Colonic mucosa (tissue), 4 donors: ENCODE measurements at places on chromosomes 12 and 14.
A peak's percentile ranks its signal among the peaks of the same experiment; 100 is the strongest.

DNA sequence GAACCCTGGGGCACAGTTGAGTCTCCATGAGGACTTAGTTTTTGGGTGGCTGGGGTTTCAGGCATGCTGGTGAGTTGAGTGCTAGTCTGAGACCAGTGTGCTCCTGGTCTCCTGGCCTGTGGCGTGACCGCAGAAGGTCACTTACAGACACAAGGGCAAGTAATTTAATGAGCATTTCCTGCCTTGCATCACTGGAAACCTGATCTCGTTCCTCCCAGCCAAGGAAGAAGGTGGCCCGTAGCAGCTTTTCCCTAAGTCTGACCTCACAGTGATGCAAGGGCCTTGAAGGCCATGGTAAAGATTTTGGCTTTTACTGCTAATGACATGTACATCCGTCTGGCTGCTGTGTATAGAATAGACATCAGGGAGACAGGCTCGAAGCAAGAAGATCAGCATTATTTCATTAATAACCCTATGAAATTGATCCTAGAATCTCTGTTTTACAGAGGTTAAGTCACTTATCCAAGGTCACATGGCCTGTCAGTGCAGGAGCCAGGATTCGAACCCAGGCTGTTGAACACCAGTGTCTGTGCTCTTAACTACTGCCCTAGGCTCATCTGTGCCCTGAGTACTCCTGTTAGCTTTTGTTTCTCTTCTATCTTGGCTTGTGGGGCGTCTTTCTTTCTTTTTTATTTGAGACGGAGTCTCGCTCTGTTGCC, 4.6 kb downstream of the TMEM120B start:
- DNase-seq = no peak

- DNase-seq = no peak
Observed at GRCh38 chr14:74605531-74606223, 6.4 kb downstream of the LTBP2 start.

DNA sequence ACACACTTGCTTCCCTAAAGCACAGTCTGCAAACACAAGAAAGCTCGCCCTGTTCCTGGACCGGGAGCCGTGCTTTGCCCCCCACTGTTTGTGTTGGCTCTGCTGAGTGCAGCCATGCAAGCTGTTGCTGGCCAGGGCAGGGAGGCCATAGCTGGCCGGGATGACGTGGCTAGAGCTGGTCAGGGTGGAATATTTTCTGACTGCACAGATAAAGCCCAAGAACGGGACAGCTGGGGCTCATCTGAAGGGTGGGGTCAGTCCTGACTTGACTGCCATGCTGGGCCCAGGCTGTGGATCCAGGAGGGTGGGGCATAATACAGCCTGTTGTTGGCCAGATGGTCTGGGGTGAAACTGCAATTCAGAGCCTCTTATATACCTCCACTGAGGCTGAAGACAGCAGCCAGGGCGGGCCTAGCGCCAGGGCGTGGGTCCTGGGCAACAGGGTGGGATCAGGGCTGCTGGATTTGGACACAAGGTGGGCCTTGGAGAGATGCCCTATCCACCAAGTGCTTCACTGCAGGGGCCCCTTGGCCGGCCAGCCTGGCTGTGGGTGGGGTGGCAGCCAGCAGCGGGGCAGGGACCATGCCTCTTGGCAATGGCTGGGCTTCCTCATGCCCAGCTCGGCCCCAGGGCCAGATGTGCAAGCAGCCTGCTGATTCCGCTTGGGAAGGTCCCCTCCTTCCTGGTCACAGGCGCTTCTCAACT, 14.8 kb downstream of the KMT5A start:
- DNase-seq = peak; percentile 48

GRCh38 chr14:76121089-76121748, 30.5 kb upstream of the GPATCH2L start:
- no peak for DNase-seq

- no peak for DNase-seq
Observed at GRCh38 chr12:67649261-67649569, 670 bp downstream of the DYRK2 start.

- no peak for DNase-seq
Observed at GRCh38 chr12:4985820-4986219, 57.9 kb upstream of the KCNA5 start.

DNA sequence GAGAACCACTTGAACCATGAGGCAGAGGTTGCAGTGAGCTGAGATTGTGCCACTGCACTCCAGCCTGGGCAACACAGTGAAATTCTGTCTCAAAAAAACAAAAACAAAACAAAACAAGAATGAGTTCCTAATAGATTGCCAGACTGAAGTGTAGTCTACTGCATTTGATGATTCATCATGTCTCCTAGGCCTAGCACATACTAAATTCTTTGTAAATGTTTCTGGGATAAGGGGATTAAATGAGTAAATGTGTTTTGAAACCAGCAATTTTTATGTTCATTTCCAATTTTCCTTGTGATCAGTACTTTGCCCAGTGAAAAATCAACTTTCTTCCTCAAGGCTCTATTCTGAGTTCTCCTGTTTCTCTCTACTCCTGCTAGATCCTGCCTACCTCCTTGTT, 2.9 kb upstream of the DYRK2 start:
- DNase-seq = no peak

DNA sequence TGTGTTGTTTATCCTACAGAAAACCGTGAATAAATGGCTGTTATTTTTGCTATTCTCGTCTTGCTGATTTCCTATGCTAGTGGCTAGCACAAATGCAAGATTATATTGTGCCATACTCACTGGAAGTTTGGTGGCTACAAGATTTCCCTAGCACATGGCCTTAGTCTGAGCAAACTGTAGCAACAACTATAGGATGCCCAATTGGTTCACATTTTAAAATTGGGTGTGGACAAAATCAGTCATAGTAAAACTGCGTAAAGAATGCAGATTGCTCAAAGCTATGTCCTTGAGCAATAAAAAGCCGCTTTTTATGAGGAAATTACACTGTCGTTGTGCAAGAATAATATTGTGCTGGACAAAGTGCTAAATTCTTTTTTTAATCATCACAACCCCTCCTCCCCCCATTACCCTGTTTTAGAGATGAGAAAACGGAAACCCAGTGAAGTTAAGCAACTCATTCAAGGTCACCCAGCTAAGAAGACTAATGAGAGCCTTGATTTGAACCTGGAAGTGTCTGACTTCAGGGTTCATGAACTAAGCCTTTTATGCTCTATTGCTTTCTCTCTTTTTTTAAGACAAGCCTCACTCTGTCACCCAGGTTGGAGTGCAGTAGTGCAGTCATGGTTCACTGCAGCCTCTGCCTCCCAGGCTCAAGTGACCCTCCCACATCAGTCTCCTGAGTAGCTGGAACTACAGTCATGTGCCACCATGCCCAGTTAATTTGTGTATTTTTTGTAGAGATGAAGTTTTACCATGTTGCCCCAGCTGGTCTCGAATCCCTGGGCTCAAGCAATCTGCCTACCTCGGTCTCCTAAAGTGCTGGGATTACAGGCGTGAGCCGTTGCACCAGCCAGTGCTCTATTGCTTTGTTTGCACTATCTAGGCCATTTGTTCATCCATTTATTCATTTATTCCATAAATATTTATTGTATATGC, 73.6 kb downstream of the SRGAP1 start:
- peak; percentile 38 for DNase-seq

GRCh38 chr14:103188810-103189480, 65.7 kb downstream of the TNFAIP2 start:
- peak; percentile 45 for DNase-seq

DNA sequence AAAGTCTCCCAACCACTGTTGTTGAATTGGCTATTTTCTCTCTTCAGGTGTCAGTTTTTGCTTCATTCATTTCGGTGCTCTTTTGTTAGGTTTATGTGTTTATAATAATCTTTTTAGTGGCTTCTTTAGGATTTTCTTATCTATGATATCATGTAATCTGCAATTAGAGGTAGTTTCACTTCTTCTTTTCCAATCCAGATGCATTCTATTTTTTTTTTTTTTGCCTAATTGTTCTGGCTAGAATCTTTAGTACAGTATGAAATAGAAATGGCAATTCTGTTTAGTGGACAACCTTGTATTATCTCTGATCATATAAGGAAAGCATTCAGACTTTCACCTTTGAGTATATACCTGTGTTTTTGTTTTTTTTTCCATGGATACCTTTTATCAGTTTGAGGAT, 17.4 kb downstream of the CNOT2 start:
- no peak for DNase-seq
